Femur (tissue), 1 donor: ENCODE measurements at places on chromosomes 12 and 14.

- DNase-seq = no peak
These were observed 680.7 kb downstream of the GALC start for GRCh38 chr14:87312169-87312893.

- peak; percentile 83 for DNase-seq
These were observed at the start of gene DNAAF2 for GRCh38 chr14:49634547-49635334. Gene DNAAF2 (minus strand): TSS chr14:49635244. CDS start chr14:49635149, 95 bp downstream.

DNA sequence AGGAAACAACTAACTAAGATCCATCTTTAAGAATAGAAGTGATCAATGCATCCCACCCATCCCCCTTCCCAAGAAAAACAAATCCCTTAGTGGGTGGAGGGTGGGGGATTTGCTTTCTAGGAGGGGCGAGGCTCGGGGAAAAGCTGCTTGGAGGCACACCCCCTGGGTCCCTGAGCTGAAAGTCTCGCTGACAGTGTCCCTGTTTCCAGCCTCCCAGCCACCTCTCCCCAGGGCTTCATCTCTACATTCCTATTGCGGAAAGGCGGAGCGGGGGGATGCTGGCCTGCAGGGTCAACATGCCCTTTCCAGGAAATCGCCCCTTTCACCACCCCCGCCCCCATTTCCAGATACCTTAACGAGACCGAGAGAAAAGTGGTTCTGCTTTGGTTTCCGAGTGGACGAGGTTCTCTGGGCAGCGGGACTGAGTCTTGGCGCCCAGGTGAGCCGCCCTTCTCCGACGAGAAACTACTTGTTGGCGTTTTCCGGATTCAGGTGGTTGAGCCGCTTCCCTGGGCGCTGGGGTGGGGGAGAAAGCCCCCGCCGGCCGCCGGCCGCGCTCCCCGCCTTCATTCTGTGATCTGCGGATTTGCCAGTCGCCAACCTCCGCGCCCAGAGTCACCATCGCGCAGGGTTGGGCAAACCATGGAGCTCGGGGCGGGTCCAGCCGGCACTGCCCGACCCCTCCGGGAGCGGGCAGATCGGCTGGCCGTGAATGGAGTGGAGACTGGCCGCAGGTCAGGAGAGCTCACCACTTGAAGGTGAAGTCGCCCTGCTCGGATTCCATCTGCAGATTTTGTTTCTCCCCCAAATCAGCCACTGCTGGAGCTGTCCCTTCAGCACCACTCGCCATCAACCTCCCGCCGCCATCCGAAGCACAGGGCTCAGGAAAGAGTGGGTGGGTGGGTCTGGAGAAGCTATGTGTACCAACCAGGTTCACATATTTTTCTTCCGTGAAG is 505 bp downstream of the KCNC2 start:
- DNase-seq = peak; percentile 34

GRCh38 chr12:2429032-2429431 is 365.7 kb upstream of the FKBP4 start:
- DNase-seq = no peak
